ENCODE measurements at places on chromosomes 4 and X. TPM values are rescaled to one million over a fixed set of nuclear protein-coding genes. Genes with fewer than 3 reads are reported as not detected.

The SYP gene
- 2.5 TPM for polyA plus RNA-seq

GRCh38 chr4:109764789-109765402 lies 35.0 kb upstream of the PLA2G12A start:
- DNase-seq, result no peak

GRCh38 chrX:40105835-40106675 lies 8.3 kb upstream of the BCOR start:
- DNase-seq, result no peak

DNA sequence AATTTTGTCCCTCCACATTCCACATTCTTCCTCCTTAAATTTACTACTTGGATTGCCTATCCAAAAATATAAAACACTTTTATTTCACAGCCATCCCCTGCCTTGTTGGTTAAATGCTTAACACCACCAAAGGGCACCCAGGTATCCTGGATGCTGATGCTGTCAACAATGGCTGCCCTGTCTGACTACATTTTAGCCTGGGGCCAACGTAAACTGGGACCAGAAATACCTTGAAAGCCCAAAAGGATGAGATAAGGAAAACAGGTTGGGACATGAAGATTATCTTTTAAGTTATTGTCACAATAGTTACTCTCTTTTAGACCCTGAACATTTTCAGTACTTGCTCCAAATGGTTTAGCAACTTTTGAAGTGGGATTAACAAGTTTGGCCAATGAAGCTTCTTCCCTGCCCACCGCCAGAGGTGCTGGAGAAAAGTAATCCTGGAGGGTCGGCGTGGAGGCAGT lies 775 bp upstream of the YIPF6 start:
- no peak for DNase-seq

The CSAG3 gene
- not detected for polyA plus RNA-seq

The DDX53 gene
- polyA plus RNA-seq, result not detected

The TENM3 gene
- polyA plus RNA-seq, result 16.0 TPM

- DNase-seq, result peak; percentile 23
These were observed 41.1 kb upstream of the PPARGC1A start for GRCh38 chr4:23930750-23931488.

The SPP1 gene
- polyA plus RNA-seq, result 225 TPM

- DNase-seq, result no peak
These were observed 1.8 kb upstream of the TMEM164 start for GRCh38 chrX:110000847-110001713.

DNA sequence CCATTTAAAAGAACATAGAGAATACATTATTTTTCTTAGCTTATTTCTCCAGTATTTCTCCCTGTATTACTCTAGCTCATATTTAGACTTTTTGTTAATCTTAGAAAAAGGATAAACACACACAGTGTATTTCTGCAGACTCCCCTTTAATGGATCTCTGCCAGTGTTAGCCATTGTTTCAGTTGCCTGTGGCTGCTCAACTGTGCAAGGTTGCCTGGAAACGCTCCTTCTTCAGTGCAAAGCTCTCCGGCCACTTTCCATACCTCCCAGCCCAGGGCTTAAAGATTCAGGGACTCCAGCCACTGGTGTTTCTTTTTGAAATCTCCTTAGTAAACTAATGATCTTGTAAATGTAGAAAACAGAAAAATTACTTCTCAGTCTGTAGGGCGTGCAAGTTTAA lies 104.9 kb downstream of the SLIT2 start:
- peak; percentile 12 for DNase-seq

DNA sequence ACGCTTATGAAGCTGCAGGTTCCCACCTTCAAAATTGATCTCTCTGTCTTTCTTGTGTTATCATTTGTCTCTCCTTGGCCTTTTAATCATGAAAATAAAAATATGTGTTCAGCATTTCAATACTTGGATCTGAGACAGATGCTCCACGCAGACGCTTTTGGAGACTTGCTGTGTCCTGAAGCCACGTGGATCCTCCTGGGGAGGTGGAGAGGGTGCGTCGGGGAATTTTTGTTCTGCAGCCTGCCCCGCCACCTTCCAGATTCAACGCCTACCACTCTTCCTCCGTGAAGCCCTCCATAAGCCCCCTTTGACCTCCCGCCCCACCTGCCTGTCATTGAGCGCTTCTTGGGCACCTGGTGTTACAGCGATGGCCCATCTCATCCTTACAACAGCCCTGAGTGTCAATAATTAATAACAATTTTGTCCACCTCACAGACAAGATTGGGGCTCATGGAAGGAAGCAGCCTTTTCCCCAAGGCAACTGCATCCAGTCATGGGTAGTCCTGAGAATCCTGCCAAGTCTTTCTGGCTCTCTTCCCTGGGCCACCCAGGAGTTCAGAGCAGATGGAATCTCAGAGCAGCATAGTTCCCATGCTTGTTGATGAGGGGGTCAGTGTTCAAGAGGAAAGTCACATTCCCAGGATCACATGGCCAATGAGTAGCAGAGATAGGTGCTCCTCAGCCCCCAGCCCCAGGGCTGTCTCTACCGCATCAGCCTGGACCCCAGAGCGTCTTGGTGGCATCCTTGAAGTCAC lies 172.6 kb upstream of the PSAPL1 start:
- DNase-seq, result no peak

The DMRTC1B gene
- 4.1 TPM for polyA plus RNA-seq

The ALB gene
- 34.9 TPM for polyA plus RNA-seq

The SHROOM2 gene
- 18.9 TPM for polyA plus RNA-seq

The CCDC160 gene
- polyA plus RNA-seq, result 12.5 TPM

The SYNPO2 gene
- polyA plus RNA-seq, result 21.9 TPM

The DRD5 gene
- polyA plus RNA-seq, result 0.51 TPM

The NXT2 gene
- polyA plus RNA-seq, result 18.3 TPM

The ATP6AP1 gene
- polyA plus RNA-seq, result 162 TPM

DNA sequence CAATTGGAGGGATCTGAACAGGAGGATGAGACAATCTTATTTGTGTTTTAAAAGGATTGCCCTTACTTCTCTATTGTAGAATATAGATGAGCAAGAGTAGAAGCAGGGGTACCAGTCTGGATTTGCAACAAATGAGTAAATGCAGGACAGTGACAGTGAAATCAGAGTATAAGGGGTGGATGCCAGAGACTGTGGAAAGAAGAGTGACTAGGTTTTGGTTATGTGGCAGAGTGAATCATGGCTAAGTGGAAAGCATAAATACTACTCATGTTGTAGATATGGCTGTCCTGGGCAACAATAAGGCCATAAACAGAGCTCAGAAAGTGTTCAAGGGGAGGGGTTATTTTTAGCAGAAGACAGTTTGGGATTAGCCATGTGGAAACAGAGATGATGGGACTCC lies 6.0 kb upstream of the VSIG4 start:
- no peak for DNase-seq

The OTC gene
- polyA plus RNA-seq, result not detected

The CTAG1A gene
- not detected for polyA plus RNA-seq

DNA sequence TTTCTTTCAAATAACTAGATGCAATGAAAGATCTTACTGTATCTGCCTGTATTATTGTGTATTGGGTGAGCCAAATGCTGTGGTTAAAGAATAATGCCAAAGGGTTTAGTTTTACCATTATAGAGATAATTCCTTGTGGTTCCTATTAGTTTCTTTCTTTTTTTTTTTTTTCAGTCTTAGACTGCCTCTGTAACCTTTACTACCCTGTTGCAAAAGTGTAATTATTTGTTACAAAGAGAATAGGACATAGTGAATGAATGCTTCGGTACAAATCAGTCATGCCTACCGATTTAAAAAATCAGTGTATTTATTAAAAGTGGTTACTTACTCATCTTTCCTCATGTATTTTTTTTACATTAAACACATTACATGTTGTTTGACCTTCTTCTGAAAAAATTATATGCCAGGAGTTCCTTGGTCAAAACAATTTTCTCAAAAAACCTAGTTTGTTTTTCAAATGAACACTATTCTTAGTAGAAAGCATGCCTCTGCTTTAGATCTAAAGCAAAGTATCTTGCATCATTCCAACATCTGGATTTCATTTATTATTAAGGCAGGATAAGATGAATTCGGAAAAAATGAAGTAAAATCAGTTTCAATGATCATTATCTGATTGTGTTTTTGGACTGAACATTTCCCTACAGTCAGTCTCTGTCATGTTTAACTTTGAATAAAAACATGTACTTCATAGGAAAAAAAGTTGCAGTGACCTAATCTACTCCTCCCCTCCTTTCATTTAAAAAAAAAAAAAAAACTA lies 21.2 kb upstream of the SYNPO2 start:
- DNase-seq, result no peak

DNA sequence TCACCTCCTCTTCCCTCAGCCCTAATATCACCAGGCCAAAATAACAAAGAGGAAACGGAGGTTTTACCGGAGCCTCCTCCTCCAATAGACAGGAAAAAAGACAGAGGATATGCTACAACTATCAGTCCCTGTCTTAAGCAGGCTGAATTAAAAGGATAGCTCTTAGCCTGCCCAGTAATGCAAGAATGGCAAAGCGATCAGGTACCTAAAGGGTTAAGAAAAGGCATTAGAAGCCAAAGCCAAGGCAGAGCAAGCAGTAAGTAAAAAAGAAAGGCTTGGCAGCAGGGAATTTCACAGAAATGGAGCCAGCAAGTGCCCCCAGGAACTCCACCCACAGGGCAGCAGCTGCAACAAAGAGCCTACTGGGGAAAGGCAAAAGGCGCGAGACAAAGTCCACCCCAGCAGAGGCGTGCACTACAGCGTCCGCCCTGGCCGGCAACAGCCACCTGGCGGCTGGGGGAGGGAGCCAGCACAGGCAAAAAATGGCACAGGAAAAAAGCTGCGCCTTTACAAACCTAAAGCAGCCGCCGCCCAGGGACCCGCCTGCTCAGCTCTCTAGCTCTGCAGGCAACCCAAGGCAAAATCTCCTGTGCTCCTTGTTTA lies 220.6 kb upstream of the ZC4H2 start:
- no peak for DNase-seq

- DNase-seq, result no peak
These were observed 139.3 kb downstream of the PDE5A start for GRCh38 chr4:119489305-119489704.

GRCh38 chrX:21658152-21658737 lies at the start of gene KLHL34:
Gene KLHL34 (minus strand): TSS chrX:21658330. CDS start chrX:21657788, 542 bp downstream.
- no peak for DNase-seq

DNA sequence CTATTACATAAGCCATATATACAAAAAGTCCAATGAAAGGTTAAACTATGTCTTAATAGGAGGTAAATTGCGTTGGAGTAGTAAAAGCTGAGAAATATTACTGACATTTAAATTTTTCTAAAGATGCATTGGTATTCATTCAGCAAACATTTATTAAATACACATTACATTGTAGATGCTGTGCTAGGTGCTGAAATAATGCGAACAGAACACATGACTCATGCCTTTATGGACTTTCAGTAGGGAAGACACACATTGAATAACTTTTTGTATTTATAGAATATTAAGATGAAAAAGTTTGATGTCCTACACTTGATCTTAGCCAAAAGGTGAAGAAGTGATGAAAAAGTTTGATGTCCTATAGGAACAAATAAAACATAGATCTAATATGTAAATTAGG lies 871.1 kb upstream of the SLIT2 start:
- no peak for DNase-seq

The PPP1R2C gene
- not detected for polyA plus RNA-seq

GRCh38 chr4:151715881-151716280 lies 44.9 kb downstream of the GATB start:
- DNase-seq, result no peak

GRCh38 chr4:10656988-10657387 lies 27.6 kb downstream of the CLNK start:
- peak; percentile 26 for DNase-seq

The LNX1 gene
- polyA plus RNA-seq, result 17.0 TPM

DNA sequence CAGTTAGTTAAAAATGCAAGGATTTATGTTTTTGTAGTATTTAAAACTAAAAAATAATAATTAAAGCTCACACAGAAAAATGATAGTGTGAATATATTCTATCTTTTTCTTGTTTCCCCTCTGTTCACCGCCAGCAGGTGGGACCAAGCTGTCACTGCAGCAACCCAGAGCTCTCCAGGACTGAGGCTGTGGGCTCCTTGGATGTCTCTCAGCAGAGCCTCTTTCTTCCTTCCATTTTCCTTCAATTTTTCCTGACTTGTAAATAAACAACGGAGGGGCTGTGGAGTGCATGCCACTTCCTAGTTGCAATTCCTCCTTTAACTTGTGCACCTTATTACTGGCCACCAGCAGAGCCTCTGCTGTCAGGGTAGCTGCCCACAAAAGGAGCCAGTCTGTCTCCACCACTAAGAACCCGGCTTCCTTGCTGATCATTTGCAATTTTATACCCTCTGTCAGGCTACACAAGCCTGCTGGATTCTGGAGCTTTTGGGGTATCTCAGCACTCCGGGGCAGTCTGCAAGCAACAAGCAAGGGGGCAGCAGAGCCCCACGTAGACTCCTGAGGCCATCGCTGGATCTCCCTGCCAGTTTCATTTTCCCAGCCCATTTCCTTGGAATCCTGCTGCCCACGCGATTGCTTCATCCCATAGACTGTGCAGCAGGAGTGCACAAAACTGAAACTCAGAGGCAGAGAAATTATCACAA lies 1467.4 kb downstream of the C4orf33 start:
- DNase-seq, result peak; percentile 25

The RAB9B gene
- 2.7 TPM for polyA plus RNA-seq

GRCh38 chr4:38605181-38605752 lies 58.7 kb upstream of the KLF3 start:
- DNase-seq, result no peak

- DNase-seq, result no peak
These were observed 515.6 kb downstream of the PPARGC1A start for GRCh38 chr4:23374259-23374658.
